ENCODE measurements at places on chromosomes 12 and 14. TPM values are rescaled to one million over a fixed set of nuclear protein-coding genes. Genes with fewer than 3 reads are reported as not detected.

Gene NYNRIN
- 11.7 TPM for total RNA-seq

Gene AVPR1A
- 0.40 TPM for total RNA-seq

Gene TEAD4
- total RNA-seq, result 9.0 TPM

Gene B3GNT4
- 0.43 TPM for total RNA-seq

DNA sequence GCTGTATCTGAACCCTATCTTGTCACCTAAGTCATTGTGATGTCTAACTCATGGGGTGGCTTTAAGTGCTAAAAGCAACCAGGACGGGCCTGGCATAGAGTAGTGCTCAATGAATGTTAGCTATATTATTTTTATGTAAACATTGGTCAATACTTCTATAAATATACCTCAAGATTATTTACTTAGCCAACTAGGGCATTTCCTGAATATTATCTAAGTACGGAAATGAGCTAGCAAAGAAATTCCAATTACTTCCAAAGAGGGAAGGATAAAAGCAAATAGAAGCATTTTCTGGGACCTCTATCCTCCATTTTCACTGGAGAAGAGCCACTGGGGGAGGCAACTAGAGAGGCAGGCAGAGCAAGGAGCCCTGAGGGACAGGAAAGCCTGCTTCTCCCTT is 20.6 kb downstream of the CCDC92 start:
- DNase-seq, result no peak

Gene ACSM4
- not detected for total RNA-seq
